HuH-7.5 (cell line): ENCODE measurements at places on chromosomes 3 and 15.

GRCh38 chr15:40511093-40511471 lies 40.3 kb downstream of the CHST14 start:
- no peak for DNase-seq

GRCh38 chr3:124097362-124098131 lies 105.6 kb upstream of the ROPN1 start:
- no peak for DNase-seq

DNA sequence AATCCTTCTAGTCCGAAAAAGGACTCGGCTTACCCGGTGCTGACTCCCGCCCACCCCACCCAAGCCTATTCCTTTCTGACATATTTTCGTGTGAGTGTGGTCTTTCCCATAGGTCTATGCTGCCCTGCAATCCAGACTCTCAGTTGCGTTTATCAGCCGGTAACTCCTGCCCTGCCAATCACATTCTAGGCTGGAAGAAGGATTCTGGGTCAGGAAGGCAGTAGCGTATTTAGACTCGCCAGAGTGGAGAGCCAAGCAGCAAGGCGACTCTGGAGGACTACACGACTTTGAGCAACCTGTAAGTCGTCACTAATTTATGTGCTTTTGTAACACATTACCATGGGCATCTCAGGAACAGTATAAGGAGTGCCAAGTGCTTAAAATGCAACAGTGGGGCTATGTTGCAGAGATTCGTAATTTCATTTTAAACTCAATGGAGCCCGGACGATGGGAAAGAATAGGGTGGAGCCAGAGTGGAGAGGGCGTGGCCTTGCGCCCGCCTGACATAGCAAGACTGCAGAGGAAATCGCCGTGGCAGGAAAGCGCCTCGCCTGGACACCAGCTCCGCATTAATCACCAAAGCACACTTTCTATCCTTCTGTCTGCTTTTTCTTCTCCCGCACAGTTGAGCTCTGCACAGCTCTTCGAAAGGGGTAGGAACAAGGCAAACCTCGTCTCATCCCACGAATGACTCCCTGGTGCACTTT lies 1044.2 kb downstream of the AGBL1 start:
- no peak for DNase-seq

DNA sequence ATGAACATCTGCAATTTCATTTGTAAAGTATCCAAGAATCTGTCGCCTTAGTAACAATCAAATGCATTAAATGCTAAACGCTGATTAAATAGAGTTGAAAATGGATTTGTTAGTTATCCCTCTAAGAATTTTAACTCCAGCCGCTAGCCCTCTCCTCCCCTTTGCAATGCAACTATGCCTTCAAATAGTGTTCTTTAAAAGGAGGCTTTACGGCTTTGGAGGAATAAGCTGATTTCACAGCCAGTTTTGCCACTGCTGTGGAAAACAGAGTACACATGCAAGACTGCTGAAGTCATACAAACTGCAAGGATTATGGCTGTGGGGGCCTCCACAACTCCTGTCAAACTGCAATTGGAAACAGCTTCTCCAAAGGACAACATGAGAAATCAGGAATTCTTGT lies 89.2 kb downstream of the CERS3 start:
- DNase-seq: no peak

GRCh38 chr3:20529911-20530310 lies 343.9 kb upstream of the SGO1 start:
- DNase-seq: no peak

DNA sequence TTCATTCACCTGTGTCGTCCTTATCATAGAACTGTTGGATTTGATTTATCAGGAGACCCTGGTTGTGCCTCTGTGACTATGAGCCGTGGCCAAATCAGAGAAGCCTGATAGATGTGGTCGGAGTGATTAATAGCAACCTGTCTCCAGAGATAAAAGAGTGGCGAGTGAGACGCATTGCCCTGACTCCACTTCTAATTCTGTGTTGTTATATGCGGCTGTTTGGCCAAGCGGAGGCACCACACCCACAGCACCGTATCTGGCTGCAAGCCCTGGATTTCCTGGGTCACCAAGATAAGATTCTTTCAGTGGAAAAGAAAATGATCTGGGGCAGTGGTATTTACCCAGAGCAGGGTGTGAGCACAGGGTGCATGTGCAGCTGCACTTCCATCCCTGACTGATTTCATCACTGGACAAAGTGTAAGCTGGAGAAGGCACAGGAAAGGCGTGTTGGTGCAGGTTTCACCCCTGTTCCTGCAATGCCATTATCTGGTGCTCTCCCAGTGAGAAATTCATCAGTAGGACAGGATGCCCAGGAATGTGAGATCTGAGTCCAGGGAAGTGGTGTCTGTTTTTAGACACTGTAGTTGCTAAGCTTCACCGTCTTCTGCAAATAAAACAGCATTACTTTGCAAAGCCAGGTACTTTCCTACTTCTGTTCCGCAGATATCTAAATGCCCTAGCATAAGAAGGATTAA lies 84.6 kb downstream of the CD47 start:
- peak; percentile 62 for DNase-seq

DNA sequence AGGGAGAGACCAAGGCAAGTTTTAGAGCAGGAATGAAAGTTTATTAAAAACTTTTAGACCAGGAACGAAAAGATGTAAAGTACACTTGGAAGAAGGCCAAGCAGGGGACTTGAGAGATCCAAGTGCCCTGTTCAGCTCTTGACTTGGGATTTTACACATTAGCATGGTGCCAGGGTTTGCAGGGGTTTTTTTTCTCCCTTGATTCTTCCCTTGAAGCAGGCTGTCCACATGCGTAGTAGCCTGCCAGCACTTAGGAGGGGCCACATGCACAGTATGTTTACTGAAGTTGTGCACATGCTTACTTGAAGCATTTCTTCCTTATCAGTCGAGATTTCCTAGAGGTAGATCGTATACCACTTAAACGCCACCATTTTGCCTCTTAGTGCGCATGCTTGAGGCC lies 277.5 kb upstream of the AGTR1 start:
- DNase-seq: no peak

DNA sequence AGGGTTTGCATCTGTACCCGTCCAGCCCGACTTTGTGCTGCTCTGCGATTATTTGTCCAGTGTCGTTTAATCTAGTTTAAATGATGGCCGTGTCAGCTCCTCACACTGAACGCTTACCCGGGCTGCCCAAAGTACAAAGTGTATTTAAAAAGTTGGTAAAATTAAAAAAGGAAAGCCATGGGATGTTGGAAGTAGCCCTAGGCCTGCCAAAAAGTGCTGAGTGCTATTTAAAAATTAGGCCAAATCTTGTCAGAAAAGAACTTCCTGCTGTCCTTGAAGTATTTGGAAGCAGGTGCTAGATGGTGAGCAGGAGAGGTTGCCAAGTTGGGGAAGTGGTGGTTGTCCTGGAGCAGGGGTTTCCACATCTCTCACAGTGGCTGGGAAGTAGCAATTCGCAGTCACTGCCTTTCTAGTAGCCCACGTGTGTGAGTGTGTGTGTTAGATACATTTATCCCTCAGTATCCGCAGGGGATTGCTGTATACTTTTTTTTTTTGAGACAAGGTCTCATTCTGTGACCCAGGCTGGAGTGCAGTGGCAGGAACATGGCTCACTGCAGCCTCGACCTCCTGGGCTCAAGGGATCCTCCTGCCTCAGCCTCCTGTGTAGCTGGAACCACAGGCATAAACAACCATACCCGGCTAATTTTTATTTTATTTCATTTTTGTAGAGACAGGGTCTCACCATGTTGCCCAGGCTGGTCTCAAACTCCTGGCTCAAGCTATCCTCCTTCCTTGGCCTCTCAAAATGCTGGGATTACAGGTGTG lies 664 bp downstream of the PPCDC start:
- DNase-seq: peak; percentile 61

DNA sequence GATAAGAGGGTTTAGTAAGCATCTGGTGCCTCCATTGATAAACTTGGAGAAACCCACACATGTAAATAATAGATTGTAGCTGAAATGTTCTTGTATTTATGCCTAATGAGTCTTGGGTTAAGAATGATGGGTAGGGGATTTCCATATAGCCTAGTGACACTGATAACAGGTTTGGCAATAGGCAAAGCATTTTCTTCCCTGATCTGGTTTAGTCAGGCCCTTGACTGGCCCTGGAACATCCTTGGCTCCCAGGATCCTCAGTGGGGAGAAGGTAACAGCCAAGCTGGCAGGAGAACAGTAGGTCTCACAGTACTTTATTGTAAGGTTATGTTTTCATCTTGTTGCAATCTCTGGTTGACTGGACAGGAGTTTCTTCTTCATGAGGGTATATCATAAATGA lies 228.4 kb downstream of the DIPK2A start:
- DNase-seq: no peak

DNA sequence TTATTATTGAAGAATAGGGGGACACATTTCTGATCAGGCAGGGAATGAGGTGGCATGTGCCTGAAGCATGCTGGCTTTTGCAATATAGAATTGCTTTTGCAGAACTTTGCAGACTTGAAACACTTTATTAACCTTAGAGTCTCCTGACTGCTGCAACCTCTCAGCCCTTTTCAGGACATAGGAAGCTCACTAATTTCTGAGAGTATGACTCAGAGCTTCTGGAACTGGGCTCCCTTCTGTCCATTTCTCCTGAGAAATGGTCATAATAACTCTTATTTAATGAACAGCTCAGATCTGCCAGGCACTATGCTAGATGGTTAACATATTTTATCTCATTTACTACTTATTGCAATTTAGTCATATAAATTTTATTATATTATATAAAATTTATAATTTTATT lies 38.6 kb upstream of the DGKG start:
- no peak for DNase-seq

DNA sequence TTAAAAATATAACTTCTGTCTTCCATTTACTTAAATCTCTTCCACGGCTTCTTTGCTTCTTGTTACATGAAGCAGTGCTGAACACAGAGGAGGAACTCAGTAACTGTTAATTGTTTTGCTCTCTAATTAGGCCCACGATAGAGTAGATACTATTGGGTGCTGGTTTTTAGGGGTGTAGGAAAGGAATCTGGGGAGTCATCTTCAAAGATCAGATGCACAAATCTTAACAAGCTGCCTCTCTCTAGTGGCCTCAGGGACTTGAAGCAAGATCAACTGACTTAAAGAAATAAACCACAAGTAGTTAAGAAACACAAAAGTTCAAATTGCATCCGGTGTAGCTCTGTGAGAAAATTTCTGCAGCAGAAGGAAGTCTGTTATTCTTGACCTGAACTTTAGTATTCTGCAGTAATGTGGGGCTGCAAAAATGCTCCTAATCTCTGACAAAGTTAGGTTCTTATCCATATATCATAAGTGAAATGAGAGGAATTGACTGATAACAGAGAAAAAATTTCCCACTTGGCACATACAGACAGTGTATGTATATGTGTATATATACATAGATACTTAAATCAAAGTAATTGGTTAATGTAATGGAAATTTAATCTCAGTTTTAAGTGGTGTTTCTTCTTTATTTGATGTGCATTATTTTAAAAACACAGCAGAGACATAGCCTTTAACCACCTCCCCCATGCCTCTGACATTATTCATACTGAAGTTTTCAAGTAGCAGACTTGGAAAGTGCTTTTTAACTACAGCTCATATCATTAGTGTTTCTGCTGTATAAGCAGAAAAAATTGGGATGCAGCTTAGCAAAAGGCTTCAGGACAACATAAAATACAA lies 51.8 kb downstream of the CHST2 start:
- no peak for DNase-seq

DNA sequence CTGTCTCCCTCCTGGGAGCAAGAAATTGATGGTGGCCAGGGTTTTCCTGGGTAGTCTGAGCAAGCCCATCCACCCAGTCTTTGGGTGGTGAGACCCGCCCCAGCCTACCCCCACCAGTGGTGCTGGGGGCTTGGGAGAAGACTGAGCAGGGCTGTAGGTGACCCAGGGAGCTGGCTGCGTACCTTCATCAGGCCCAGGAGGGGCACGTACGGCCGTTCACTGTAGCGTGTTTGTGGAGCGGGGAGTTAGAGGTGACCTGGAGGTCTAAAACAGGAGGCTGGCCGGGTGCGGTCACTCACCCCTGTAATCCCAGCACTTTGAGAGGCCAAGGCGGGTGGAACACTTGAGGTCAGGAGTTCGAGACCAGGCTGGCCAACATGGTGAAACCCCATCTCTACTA lies 11.5 kb downstream of the LOXL1 start:
- no peak for DNase-seq

- no peak for DNase-seq
Observed at GRCh38 chr3:80192936-80193335, 425.1 kb upstream of the ROBO1 start.

- no peak for DNase-seq
Observed at GRCh38 chr3:47456984-47457383, 18.8 kb downstream of the SCAP start.

DNA sequence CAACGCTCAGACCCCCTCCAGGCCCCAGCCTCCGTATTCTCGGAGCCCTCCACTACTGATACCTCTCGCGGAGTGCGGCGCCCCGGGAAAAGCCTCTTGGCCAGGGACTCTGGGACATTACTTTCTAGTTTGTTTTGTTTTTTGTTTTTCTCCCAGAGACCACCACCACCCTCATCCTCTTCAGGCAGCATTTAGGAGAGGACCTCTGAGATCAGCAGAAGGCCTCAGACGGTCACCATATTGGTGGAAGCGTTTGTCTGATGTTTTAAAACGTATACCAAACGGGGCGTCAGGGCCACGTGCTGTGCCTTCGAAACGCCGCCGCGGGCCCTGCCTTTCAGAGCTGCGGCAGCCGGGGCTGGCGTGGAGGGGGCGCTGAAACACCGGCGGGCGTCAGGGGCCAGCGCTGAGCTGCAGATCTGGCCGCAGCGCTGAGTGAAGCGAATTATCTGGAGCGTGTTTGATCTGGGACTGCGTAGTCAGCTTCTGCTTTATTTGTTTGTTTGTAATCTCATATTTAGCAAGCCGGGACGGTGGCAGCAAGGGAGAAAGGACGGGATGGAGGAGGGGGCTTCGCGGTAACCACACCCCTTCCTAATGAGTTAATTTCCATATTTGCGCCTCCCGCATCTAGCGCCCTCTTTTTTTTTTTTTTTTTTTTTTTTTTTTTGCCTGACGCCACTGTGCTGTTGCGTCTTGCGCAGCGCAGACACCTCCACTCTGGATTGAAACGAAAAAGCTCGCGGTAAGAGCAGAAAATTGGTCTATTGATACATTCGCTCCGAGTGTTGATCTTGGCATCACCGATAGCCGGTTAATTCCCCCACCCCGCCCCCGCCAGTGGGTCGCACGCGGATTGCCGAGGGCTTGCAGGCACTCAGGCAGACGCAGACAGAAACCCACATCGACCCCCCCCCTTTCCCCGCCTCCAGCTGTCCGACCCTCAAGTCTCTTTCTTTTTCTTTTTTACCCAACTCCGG lies 14.9 kb downstream of the SOX2 start:
- DNase-seq: no peak

- DNase-seq: no peak
Observed at GRCh38 chr3:194086388-194087075, 49.4 kb upstream of the HES1 start.

DNA sequence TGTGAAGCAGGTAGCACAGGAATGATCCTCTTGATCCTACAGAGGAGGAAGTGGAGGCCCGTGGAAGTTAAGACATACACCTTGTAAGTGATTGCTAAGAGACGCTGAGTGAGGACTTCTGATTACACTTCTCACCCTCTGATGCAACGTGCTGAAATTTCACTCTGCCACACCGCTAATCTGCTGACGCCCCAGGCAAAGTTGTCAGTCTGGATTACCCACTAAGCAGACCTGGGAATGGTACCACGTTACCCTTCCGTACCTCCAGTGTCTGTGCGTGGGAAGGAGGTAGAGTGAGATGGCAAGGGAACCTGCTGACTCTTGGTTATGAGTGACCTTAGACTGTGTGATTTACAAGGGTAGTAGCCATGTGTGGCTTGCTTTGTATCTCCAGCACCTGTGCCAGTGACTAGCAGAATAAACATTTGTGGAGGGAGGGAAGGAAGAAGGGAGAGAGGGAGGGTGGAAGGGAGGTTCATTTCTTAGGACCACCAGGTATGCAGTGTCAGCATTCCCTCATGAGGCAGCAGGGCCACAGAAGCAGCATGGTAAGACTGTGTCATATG lies 115.0 kb downstream of the ALDH1A2 start:
- no peak for DNase-seq
